ENCODE measurements at places on chromosomes 11 and 22.
A peak's percentile ranks its signal among the peaks of the same experiment; 100 is the strongest.

DNA sequence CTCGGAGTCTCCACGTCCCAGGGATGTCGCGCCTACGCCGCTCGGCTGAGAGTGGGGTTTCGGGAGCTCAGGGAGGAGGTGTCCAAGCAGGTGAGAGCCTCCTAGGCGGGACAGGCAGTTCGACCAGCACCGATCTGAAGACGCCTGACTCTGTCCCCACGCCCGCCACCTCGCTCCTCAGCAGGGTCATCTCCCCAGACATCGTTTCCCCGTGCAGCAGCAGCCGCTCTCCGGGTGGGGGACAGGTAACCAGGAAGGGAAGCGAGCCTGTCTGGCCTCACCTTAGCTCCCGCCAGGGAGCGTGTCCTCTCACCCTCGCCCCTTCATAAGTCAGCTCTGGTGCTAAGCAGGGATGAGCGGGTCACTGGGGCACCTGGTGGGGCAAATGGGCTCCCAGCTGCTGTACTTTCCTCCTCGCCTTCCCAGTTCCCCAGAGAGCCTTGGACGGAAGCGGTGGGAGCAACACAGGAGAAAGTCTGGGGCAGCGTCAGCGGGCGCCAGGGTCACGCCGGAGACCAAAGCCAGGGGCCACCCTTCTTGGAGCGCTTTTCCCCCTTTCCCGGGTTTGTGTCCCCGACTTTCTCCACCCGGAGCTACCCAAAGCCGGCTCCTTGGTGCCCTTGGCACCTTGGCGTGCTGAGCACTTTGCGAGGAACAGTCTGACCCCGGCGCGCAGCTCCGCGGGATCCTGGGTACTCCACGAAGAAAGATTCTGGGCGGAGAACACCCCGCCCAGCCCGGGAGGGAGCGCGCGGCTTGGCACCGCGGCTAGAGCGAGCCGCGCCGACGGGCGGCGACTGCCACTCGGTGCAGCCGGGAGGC, 1.6 kb downstream of the SPON1 start:
- no peak for DNase-seq
- no peak overlapping the region for H3K27ac ChIP-seq
- peaks cover 2% of the 10 kb centered on the region for H3K36me3 ChIP-seq

DNA sequence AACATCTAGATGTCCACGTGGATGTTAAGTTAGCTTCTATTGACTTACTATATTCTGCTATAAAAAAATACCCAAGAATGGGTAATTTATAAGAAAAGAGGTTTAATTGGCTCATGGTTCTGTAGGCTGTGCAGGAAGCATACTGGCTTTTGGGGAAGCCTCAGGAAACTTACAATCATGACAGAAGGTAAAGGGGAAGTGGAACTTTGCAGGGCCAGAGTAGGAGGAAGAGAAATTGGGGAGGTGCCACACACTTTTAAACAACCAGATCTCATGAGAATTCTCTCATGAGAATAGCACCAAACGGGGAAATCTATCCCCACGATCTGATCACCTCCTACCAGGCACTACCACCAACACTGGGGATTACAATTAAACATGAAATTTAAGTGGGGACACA, 689.3 kb downstream of the METTL15 start:
- H3K4me1 ChIP-seq = no peaks in the 10 kb centered on the region
- H3K27ac ChIP-seq = no peak overlapping the region
- no peak for DNase-seq
- no peaks in the 10 kb centered on the region for H3K36me3 ChIP-seq
- no peaks in the 10 kb centered on the region for H3K27me3 ChIP-seq

DNA sequence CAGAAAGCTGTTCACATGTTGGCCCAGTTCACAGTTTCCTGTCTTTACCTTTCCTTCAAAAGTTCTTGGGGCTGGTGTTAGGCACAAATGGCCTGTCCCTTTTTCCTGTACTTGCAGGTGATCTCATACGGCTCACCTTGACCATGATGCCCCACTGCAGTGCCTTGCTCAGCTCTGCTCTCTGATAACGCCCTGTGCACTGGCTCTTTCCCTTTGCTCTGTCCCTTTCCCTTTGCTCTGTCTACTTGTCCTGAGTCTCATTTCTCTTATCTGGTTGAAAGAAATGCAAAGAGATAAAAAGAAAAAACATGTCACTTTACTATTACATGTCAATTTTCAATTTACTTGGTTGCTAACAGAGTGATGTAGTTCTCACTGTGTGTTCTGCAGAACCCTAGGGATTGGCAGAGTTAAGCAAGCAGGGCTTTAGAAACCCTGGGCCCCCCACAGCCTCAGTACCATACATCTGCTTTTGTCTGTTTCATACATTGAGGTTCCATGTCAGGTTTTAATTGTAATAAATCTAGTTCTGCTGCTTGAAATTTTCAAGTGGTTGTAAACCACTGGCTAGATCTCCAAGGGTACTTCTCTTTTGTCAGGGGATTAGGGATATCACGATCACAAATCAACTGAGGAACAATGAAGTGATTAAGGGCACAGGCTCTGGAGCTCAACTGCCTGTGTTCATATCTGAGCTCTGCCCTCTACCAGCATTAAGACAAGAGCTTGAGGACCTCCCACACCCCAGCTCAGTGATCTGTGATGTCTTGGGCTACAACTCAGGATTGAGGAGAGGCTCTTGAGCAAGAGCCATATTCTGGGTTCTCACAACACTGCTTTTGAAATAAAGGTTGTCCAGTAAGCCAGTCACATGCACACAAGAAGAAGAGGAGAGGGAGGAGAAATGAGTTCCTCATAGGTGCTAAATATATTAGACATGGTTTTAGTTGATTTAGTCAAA, 16.3 kb upstream of the SORL1 start:
- peaks cover 3% of the 10 kb centered on the region for H3K4me1 ChIP-seq
- H3K27me3 ChIP-seq = no peaks in the 10 kb centered on the region
- H3K36me3 ChIP-seq = no peaks in the 10 kb centered on the region
- H3K4me3 ChIP-seq = no peak overlapping the region
- H3K27ac ChIP-seq = no peak overlapping the region

DNA sequence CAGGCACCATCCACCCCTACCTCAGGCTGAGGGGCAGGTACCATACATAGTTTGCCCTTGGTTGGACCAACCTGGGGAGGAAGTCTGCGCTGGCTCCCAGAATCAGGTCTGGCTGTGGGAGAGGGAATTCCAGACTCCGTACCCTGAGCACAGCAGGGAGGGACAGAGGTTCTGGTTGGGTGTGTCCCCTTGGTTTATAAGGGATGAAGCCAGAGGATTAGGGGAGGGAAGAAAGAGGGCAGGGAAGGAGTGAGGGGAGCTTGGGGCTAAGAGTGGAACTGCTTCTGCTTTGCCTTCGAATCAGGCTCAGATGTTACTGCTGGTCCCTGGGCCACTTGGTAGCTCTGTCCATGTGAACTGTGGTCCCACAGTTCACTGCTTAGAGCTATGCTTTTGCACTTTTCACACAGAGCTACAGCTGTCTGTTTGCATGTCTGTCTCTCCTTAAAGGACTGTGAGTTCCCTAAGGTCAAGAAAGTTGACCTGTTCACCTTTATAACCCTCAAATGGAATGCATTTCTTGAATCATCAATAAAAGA, 9.2 kb downstream of the MMP20 start:
- peaks cover 5% of the 10 kb centered on the region for H3K27me3 ChIP-seq
- H3K27ac ChIP-seq = no peak overlapping the region
- no peak overlapping the region for H3K4me3 ChIP-seq

DNA sequence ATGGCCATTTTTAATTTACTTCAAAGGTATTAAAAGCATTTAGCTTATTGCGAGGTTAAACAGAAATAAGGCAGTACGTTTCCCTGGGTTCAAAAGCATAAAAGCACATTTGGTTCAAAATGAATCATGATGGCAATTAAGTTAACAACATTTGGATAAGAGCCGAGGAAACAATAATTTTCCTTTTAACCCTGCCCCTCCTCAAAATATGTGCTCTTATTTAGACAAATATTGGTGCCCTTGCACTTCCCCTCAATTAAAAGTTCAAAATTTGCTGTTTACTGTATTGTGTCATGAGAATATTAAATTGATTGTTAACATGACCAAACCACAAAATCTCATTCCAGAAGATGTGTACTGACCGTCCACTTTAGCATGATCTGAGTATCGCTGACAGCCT, 48.7 kb downstream of the VSIG10L2 start:
- no peak for DNase-seq
- peaks cover 3% of the 10 kb centered on the region for H3K36me3 ChIP-seq
- H3K4me1 ChIP-seq = no peaks in the 10 kb centered on the region
- H3K4me3 ChIP-seq = no peak overlapping the region
- H3K27ac ChIP-seq = no peak overlapping the region
- no peaks in the 10 kb centered on the region for H3K27me3 ChIP-seq

- peaks cover 96% of the 10 kb centered on the region for H3K36me3 ChIP-seq
- no peaks in the 10 kb centered on the region for H3K27me3 ChIP-seq
- peak overlapping the region; percentile 97 for H3K27ac ChIP-seq
- peak overlapping the region; percentile 96 for H3K4me3 ChIP-seq
Observed at GRCh38 chr11:128515086-128515485, 72.3 kb downstream of the ETS1 start.

GRCh38 chr11:75771646-75772410, 3.2 kb downstream of the DGAT2 start:
- H3K27me3 ChIP-seq = peaks cover 38% of the 10 kb centered on the region
- DNase-seq = no peak
- H3K4me3 ChIP-seq = no peak overlapping the region
- no peak overlapping the region for H3K27ac ChIP-seq
- H3K4me1 ChIP-seq = peaks cover 12% of the 10 kb centered on the region
- peaks cover 6% of the 10 kb centered on the region for H3K36me3 ChIP-seq

DNA sequence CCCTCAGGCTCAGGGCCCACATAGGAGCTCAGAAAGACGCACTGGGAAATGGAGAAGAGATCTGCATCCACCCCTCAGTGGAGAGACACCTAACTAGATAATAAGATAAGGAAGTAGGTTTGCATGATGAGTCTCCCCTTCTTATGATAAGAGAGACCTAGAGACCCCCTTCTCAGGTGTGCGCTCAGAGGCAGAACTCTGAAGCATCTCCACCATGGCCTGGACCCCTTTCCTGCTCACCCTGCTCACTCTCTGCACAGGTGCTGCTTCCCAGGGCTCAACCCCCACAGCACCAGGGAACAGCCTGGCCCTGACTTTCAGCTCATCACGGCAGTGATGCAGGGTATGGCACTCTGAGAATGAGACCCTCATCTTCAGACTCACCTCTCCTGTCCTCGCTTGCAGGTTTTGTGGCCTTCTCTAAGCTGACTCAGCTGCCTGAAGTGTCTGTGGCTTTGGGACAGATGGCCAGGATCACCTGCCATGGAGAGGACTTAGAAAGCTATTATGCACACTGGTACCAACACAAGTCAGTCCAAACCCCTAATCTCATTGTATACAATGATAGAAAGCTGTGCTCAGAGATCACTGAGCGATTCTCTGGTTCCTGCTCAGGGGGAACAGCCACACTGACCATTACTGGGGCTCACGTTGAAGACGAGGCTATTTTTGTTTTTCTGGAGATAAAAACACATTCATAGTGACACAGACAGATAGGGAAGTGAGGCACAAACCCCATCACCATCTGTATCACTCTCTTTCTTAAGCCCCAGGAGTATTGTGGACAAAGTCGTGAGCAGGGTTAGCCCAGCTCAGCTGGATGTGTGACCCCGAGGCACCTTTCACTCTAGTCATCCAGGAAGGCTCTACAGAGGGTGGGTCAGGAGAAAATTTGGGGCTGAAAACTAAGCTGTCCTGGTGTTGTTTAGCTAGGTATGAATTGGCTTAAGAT, 29.7 kb upstream of the IGLL5 start:
- no peak overlapping the region for H3K4me3 ChIP-seq
- H3K4me1 ChIP-seq = peaks cover 19% of the 10 kb centered on the region
- H3K36me3 ChIP-seq = no peaks in the 10 kb centered on the region
- no peaks in the 10 kb centered on the region for H3K27me3 ChIP-seq
- DNase-seq = no peak

DNA sequence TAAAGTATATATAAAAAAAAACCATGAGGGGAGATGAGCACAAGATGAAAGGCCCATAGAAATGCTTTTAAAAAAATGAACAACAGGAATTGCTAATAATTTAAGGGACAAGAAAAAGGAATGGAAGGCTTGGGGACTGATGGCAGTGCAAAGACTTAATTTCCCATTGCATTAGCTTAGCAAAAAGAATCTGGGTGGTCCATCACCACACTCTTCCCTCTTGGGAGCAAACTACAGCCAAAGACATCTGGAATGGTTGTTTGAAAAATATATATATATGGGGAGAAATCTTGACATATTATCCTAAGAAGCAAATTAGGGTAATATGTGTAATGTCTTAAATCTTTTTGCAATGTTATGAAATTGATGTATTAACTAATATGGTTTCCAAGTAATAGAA, 727.1 kb downstream of the METTL15 start:
- no peaks in the 10 kb centered on the region for H3K36me3 ChIP-seq
- no peak overlapping the region for H3K27ac ChIP-seq
- H3K27me3 ChIP-seq = no peaks in the 10 kb centered on the region
- DNase-seq = no peak

DNA sequence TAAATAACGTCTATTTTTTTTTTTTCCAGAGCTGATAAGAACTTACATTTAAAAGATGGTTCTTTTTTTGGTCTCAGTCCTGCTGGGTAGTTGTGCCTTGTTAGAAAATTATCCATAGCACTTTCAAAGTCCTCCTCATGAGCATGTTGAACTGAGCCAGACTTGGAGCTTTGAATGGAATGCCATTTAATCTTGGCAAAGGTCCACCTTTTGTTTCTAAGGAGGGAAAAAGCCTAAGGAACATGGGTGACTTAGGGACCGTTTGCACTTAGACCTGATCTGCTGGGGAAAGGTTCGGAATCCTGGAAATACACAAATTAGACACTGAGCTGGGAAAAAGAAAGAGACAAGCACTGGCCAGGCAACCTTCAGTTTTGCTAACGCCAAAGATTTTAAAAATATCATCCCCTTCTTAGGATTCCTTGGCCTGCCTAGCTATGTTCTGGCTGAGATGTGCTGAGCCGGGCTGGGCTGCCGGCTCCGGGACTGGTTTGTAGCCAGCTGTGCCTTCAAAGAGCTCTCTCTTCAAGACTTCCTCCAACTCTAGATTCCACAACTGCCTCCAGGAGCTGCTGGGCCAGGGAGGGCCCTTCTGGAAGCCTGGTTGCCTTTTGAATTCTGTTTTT, 67.4 kb downstream of the ENDOD1 start:
- peaks cover 3% of the 10 kb centered on the region for H3K36me3 ChIP-seq
- no peak overlapping the region for H3K4me3 ChIP-seq
- H3K27me3 ChIP-seq = no peaks in the 10 kb centered on the region
- H3K4me1 ChIP-seq = peaks cover 29% of the 10 kb centered on the region
- peak overlapping the region; percentile 77 for H3K27ac ChIP-seq

- H3K4me3 ChIP-seq = no peak overlapping the region
- H3K27ac ChIP-seq = peak overlapping the region; percentile 0
Observed at GRCh38 chr22:29380032-29380781, 8.2 kb downstream of the AP1B1 start.

DNA sequence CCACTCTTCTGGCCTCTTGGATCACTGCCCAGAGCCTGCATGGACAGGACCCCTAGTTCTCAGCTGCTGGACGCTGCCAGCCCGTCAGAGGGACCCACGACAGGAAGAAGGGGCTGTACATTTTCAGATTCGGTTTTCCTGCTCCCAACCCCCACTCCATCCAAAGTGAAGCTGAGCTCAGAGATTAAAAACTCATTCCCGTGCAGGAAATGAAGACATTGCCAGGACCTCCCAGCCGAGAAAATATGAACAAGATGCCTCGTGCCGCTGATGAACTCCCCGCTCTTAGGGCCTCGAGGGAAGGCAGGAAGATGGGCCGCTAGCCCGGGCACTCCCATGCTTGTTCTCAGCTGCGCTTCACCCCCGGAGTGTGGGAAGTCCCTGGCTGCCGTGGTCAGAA, 36.1 kb downstream of the RPUSD4 start:
- peaks cover 22% of the 10 kb centered on the region for H3K27me3 ChIP-seq
- no peak overlapping the region for H3K4me3 ChIP-seq
- no peaks in the 10 kb centered on the region for H3K4me1 ChIP-seq

- no peak overlapping the region for H3K4me3 ChIP-seq
- peaks cover 3% of the 10 kb centered on the region for H3K36me3 ChIP-seq
- DNase-seq = no peak
- H3K4me1 ChIP-seq = peaks cover 4% of the 10 kb centered on the region
- H3K27ac ChIP-seq = no peak overlapping the region
- H3K27me3 ChIP-seq = no peaks in the 10 kb centered on the region
Observed at GRCh38 chr11:1942558-1943260, 4.4 kb upstream of the MRPL23 start.

Measured in effector memory CD8-positive, alpha-beta T cell (primary cell).